WTC11 (cell line): ENCODE measurements at places on chromosomes 12 and 14. TPM values are rescaled to one million over a fixed set of nuclear protein-coding genes. Genes with fewer than 3 reads are reported as not detected.
A peak's percentile ranks its signal among the peaks of the same experiment; 100 is the strongest.

GRCh38 chr14:74582910-74583581, 29.0 kb downstream of the LTBP2 start:
- H3K4me3 ChIP-seq = no peak overlapping the region
- DNase-seq = no peak
- H3K27ac ChIP-seq = no peak overlapping the region
- H3K4me1 ChIP-seq = peaks cover 5% of the 10 kb centered on the region; the same call in 1 of the 2 replicates
- H3K27me3 ChIP-seq = no peaks in the 10 kb centered on the region

GRCh38 chr12:50676756-50677155, 87.1 kb upstream of the ATF1 start:
- H3K36me3 ChIP-seq = peaks cover 39% of the 10 kb centered on the region
- no peak overlapping the region for H3K27ac ChIP-seq
- DNase-seq = no peak

GRCh38 chr14:44775248-44775647, 186.5 kb downstream of the KLHL28 start:
- no peaks in the 10 kb centered on the region for H3K36me3 ChIP-seq
- H3K27ac ChIP-seq = no peak overlapping the region
- H3K27me3 ChIP-seq = no peaks in the 10 kb centered on the region
- no peaks in the 10 kb centered on the region for H3K4me1 ChIP-seq
- H3K4me3 ChIP-seq = no peak overlapping the region

DNA sequence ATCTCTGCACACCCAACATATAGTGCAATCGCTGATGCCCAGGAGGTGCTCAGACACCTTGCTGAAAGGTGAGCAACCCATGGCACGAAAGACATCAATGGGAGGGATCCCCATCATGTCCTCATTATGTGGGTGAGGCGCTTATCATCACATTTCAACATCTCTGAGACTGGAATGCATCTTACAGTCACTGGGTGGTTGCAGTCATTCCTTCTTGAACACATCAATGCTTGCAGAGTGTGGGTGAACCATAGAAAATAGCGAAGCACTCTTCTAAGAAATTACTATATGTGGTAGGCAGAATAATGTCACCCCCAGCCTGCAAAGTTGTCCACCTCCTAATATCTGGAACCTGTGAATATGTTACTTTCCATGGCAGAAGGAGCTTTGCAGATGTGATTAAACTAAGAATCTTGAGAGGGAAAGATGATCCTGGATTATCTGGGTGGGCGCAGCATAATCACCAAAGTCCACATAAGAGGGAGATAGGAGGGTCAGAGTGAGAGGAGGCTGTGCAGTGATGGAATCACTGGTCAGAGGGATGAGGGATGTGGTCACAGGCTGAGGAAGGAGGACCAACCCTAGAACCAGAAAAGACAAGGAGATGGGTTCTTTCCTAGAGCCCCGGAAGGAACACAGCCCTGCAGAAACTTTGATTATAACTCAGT, 51.2 kb downstream of the GLRX5 start:
- H3K27ac ChIP-seq = no peak overlapping the region
- DNase-seq = no peak
- H3K36me3 ChIP-seq = peaks cover 25% of the 10 kb centered on the region
- peaks cover 61% of the 10 kb centered on the region for H3K27me3 ChIP-seq

DNA sequence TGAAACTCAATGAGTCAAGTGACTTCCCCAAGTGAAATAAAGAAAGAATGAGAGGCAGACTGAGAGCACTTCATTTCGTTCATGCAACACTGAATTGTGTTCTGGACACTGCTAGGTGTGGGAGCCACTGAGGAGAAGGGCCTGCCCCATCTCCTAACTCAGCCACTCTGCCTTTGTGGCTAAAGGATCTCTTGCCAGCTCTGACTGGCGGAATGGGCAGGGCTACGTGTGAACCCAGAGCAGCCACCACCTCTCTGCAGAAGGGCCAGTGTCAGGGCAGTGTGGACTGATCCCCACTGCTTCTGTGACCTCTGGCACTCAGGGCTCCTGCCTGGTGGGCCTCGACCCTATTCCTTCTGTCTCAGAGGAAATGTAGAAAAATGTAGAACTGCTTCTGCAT, 46.5 kb upstream of the GZMB start:
- no peak for DNase-seq
- H3K27ac ChIP-seq = no peak overlapping the region
- H3K36me3 ChIP-seq = no peaks in the 10 kb centered on the region
- peaks cover 23% of the 10 kb centered on the region for H3K27me3 ChIP-seq
- no peak overlapping the region for H3K4me3 ChIP-seq

- no peak overlapping the region for H3K27ac ChIP-seq
- no peak overlapping the region for H3K4me3 ChIP-seq
- H3K4me1 ChIP-seq = peaks cover 4% of the 10 kb centered on the region; the same call in 1 of the 2 replicates
- H3K27me3 ChIP-seq = peaks cover 7% of the 10 kb centered on the region; the same call in 1 of the 2 replicates
- peaks cover 21% of the 10 kb centered on the region for H3K36me3 ChIP-seq
- DNase-seq = no peak
These were observed 41.6 kb upstream of the RFX4 start for GRCh38 chr12:106541201-106541600.

DNA sequence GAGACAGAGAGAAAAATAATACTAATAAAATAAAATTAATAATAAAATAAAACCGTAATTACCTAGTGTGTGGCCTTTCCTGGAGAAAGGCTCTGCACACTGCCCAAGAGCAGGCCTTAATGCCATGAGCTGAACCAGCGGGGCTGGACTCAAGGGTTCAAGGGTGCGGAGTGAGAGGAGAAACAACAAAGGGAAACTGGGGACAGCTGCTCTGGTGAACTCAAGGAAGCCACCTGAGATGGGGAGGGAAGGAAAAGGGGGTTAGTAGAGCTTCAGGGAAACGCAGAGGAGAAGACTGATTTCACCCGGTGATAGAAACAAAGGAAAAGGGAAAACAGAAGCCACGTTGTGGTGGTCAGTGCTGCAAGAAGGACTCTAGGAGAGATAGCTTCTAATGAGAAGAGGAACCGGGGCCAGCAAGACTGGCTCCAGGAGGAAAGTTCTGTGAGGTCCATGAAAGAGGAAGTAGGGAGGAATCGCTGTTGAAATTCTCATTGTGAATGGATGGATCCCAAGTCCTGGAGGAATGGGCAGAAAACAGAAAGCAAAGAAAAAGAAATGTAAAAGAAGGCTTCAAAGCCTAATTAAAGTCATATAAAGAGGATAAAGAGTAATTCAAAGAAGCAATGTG, 48.3 kb upstream of the BCL2L14 start:
- DNase-seq = no peak
- H3K4me3 ChIP-seq = no peak overlapping the region
- peaks cover 7% of the 10 kb centered on the region for H3K4me1 ChIP-seq
- no peaks in the 10 kb centered on the region for H3K36me3 ChIP-seq
- no peaks in the 10 kb centered on the region for H3K27me3 ChIP-seq

DNA sequence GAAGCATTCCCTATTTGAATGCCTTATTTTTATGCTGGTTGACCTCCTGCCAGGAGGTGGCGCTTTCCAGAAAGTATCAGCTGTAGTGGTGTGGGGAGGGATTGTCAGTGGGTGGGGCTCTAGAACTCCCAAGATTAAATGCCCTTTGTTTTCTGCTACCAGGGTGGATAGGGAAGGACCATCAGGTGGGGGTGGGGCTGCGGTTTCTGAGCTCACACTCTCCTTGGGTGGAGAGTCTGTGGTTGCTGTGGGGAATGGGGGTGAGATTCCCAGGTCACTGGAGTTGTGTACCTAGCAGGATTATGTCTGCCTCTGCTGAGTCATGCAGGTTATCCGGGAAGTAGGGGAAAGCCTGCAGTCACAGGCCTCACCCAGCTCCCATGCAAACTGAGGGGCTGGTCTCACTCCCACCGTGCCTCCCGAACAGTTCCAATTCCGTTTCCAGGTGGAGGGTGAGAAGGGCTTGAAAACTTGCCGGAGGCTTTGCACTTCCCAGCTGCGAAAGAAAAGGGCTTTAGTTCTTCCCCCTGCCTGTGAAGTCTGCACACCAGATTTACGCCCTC, 68.3 kb downstream of the ALG10B start:
- H3K36me3 ChIP-seq = peaks cover 31% of the 10 kb centered on the region
- peak; percentile 47 for DNase-seq
- H3K4me1 ChIP-seq = peaks cover 22% of the 10 kb centered on the region
- no peaks in the 10 kb centered on the region; the same call in none of the 2 replicates for H3K27me3 ChIP-seq
- H3K4me3 ChIP-seq = no peak overlapping the region

DNA sequence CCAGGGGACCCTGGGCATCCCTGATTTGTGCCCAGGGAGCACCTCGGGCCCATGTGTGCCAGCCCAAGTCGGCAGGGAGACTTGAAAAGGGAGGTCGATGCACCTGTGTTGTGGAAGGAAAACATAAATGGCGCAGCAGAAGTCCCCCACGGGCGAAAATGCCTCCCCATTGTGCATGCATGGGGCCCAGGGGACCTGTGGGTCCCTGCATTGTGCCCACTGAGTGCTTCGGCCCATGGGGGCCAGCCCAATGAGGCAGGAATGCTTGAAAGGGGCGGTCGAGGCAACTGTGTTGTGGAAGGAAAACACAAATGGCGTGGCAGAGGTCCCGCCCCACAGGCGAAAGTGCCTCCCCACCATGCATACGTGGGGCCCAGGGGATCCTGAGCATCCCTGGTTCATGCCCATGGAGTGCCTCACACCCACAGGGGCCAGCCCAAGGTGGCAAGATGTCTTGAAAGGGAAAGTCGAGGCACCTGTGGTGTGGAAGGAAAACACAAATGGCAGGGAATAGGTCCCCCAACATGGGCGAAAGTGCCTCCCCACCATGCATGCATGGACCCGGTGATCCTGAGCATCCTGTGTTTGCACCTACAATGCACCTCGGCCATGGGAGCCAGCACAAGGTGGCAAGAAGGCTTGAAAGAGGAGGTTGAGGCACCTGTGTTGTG, 368.0 kb downstream of the ALG10 start:
- H3K27me3 ChIP-seq = peaks cover 7% of the 10 kb centered on the region
- no peak overlapping the region for H3K4me3 ChIP-seq

GRCh38 chr12:77382096-77382742, 316.9 kb upstream of the E2F7 start:
- peaks cover 26% of the 10 kb centered on the region for H3K4me1 ChIP-seq
- H3K36me3 ChIP-seq = no peaks in the 10 kb centered on the region
- no peaks in the 10 kb centered on the region for H3K27me3 ChIP-seq
- DNase-seq = no peak
- peak overlapping the region; percentile 26; the same call in 1 of the 2 replicates for H3K27ac ChIP-seq

- peaks cover 29% of the 10 kb centered on the region for H3K4me1 ChIP-seq
- H3K4me3 ChIP-seq = no peak overlapping the region
- no peaks in the 10 kb centered on the region for H3K36me3 ChIP-seq
- H3K27ac ChIP-seq = peak overlapping the region; percentile 86
These were observed 16.3 kb upstream of the HIF1A start for GRCh38 chr14:61678975-61679374.

DNA sequence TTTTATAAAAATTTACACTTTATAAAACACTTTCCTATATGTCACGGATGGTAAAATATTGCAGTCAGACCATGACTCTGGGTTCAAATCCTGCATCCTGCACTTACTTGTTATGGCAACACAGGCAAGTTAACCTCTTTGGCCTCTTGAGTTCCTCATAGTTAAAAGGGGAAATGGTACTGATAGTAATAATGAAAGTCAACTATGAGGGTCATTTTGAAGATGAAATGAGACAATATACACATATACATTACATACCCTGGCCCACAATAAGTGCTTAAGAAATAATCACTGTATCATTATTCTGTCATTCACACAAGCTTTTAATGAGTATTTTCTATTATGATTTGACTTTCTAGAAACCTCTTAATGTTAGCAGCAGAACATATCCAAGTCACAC, 64.4 kb downstream of the C12orf42 start:
- no peak overlapping the region for H3K27ac ChIP-seq
- DNase-seq = no peak
- H3K4me1 ChIP-seq = peaks cover 15% of the 10 kb centered on the region
- no peaks in the 10 kb centered on the region; the same call in 1 of the 2 replicates for H3K27me3 ChIP-seq
- H3K36me3 ChIP-seq = peaks cover 22% of the 10 kb centered on the region

- H3K27ac ChIP-seq = peak overlapping the region; percentile 15; the same call in 1 of the 2 replicates
- H3K4me3 ChIP-seq = no peak overlapping the region
- DNase-seq = no peak
- no peaks in the 10 kb centered on the region for H3K27me3 ChIP-seq
- no peaks in the 10 kb centered on the region; the same call in 1 of the 2 replicates for H3K36me3 ChIP-seq
- peaks cover 23% of the 10 kb centered on the region for H3K4me1 ChIP-seq
These were observed 141.7 kb downstream of the PIK3C2G start for GRCh38 chr12:18402872-18403611.

DNA sequence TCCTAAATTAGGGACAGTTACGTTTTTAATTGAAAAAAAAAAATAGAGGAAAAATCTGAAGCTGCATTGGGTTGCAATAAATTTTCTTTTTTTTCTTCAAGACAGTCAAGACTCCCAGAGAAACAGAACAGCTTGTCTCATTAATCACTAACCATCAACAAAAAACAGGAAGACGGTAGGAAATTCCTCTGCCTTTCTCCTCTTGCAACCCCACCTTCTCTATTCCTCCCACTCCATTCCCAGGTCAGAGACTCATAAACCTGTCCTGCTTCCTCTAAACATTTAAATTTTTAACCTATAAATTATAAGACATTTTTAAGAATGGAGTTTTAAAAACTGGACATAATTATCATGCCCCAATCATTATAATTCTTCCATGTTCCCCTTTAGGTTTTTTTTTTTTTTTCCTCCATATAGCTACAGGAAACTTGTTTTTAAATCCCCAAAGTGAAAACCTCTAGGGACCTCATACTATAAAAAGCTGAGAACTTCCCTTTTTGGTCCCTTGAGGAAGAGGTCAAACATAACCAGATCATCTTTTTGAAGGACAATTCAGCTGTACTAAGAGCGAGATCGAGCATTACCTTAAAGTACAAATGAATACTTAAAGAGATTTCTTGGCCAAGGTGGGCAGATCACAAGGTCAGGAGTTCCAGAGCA, 36.0 kb downstream of the CPM start:
- H3K36me3 ChIP-seq = no peaks in the 10 kb centered on the region
- peaks cover 4% of the 10 kb centered on the region for H3K4me1 ChIP-seq
- no peak overlapping the region for H3K4me3 ChIP-seq
- no peak for DNase-seq
- H3K27ac ChIP-seq = no peak overlapping the region

- H3K27me3 ChIP-seq = no peaks in the 10 kb centered on the region; the same call in 1 of the 2 replicates
- H3K4me1 ChIP-seq = peaks cover 47% of the 10 kb centered on the region
- DNase-seq = peak; percentile 70
- H3K4me3 ChIP-seq = peak overlapping the region; percentile 98
- peaks cover 37% of the 10 kb centered on the region for H3K36me3 ChIP-seq
These were observed 1.0 kb upstream of the SLC38A2 start for GRCh38 chr12:46373301-46374296.

CFL2 gene
- 13.1 to 20.1 TPM (median 14.7 TPM) in 3 replicates for total RNA-seq

PAH gene
- 4.0 to 9.8 TPM (median 5.7 TPM) in 3 replicates for total RNA-seq

KLRC3 gene
- not detected in 3 replicates for total RNA-seq

TRPV4 gene
- 2.9 to 5.4 TPM (median 5.1 TPM) in 3 replicates for total RNA-seq

PPM1H gene
- total RNA-seq = 37.1 to 45.6 TPM (median 40.9 TPM) in 3 replicates

ARHGEF25 gene
- 11.9 to 19.0 TPM (median 17.2 TPM) in 3 replicates for total RNA-seq

LRP6 gene
- total RNA-seq = 61.9 to 72.8 TPM (median 68.8 TPM) in 3 replicates

PRB2 gene
- total RNA-seq = not detected in 3 replicates

BICD1 gene
- total RNA-seq = 56.7 to 69.4 TPM (median 58.4 TPM) in 3 replicates
